ENCODE measurements at places on chromosomes 4 and X. TPM values are rescaled to one million over a fixed set of nuclear protein-coding genes. Genes with fewer than 3 reads are reported as not detected.

The DYNLT3 gene
- 17.6 TPM for total RNA-seq

The ETDA gene
- total RNA-seq: not detected

The ARHGEF38 gene
- not detected for total RNA-seq

The FSTL5 gene
- not detected for total RNA-seq

The CCNG2 gene
- 34.3 TPM for total RNA-seq

The ADH7 gene
- not detected for total RNA-seq

The FRAS1 gene
- not detected for total RNA-seq

The PRAF2 gene
- total RNA-seq: 14.4 TPM

The GDPD2 gene
- total RNA-seq: 0.21 TPM
